ENCODE measurements at places on chromosomes 4 and X.
A peak's percentile ranks its signal among the peaks of the same experiment; 100 is the strongest.

DNA sequence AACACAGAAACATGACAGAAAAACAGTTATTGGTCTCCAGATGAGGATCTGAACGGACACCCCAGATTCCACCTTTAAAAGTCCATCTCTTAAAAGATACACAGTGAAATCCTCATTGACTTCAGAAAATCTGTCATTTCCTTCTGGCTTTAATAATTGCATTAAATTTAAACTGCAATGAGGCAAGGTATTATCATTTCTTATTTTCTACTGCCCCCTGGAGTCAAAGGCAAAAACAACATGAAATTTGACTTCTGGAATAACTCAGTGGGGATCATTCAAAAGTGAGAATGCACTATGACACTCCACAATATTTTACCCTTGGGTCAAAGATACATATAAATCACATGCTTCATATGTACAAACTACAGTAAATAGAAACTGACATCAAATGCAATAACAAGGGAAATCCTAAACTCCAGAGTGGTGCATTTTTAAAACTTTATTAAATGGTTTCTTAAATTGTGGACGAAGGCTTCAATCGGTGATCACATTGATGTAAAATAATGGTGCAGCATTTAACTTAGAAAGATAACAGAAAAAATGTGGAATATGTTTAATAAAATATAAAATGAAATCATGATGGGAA is 56.4 kb upstream of the SPANXN1 start:
- DNase-seq = no peak

DNA sequence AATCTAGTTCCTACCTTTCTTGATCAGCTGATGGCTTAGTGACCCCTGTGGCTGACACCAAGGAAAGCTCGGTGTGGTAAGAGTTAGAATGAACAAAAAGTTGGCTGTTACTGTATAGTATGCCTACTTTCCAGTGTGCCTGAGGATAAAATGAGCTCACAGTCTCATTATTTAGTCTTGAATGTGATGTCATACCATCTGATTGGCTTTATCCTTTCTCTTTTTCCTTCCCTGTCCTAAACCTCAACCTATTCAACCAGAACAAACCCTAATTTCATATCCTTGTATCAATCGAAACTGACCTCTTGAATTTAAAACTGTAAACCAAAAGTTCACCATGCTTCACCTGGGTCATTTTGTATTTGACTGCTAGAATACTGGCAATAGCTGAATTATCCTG is 156.4 kb downstream of the PPARGC1A start:
- DNase-seq = no peak

DNA sequence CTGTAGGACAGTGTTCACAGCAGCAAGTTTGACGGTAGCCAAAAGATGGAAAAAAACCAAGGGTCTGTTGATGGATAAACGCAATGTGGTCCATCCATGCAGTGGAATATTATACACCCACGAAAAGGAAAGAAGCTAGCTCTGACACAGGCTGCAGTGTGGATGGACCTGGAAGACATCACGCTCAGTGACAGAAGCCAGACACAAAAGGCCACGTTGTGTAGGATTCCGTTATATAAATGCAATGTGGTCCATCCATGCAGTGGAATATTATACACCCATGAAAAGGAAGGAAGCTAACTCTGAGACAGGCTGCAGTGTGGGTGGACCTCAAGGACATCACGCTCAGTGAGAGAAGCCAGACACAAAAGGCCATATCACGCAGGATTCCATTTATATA is 105.5 kb upstream of the SHOX start:
- no peak for DNase-seq

- DNase-seq = no peak
Observed at GRCh38 chr4:139884438-139884837, 218.8 kb downstream of the MGST2 start.

DNA sequence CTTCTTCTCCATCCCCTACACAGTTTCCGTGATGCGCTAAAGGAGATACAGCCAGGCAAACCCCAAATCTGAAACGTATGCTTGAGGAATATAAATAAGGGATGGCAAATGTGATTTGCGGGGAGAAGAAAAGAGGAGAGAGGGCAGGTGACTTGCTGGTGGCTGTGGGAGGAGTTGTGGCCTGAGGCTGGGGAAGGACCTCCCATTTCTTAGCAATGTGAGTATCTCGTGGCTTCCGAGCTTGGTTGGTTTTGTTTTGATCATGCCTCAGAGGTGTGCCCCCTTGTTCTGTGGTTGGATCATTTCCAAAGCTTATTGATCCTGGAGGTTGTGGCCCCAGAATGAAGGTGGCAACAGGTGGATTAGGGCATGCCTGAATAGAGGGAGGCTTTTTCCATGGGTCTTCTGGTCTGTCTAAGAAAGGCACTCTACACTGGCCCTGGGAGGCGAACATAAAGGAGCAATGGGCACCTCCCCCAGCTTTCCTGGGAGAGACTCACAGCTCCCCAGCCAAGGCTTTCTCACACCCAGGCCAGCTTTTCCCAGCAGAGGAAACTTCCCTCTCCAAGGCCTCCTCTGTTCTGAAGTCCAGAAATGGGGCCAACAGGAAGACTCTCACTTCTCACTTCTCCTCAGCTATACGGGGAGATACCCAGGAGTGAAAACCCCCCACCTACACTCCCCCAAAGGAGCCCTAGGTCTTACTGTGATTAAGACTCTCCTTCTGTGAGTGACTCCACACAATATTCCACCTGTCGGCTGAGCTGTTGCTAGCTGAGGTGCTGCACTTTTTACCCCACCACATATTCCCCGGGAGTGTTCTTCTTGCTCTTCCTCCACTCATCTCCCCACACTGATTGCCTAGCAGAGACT is 40.0 kb downstream of the C4orf51 start:
- no peak for DNase-seq

GRCh38 chr4:142961866-142962265 is 115.8 kb upstream of the INPP4B start:
- DNase-seq = no peak

DNA sequence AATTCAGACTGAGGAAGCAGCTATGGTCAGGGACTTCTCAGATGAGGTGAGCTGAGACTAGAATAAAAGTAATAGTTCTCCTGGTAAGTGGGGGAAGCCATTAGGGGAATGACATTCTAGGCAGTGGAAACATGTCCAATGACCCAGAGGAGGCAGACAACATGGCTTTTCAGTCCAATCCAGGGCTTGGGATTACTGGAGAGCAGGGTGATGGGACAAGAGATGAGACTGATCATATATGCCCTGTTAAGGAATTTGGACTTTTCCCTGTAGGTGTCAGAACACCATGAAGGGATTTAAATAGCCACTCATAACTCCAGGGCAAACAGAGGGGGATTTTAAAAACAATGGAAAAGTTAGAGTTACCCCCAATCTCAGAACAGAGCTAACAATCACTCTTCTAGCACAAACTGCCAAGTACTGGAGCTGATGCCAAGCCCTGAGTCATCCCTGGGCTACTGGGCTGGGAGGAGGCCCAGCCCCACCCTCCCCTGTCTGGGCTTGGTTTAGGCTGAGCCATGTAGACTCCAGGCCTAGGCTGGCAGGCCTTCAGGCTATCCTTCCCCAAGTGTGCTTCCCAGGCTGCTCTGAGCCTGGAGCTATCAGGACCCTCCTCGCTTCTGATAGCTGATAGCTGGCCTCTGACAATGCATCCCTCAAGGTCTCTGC is 22.7 kb upstream of the MSN start:
- peak; percentile 3 for DNase-seq

DNA sequence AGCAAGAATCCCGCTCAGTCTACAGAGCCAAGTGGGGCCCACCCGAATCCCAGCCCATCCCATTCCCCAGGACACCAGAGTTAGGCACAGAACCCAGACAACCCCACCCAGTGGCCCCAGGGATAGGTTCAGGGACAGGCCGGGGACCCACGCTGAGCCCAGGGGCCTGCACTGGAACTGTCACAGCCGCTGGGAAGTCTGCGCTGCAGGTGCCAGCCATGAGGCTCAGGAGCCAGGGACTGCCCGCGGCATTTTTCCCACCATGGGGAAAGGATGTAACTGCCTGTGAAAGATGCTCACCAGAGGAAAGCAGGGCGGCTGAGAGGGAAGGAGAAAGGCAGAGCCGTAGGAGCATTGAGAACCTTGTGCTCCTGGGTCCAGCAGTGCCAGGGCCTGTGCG is 12.0 kb downstream of the EVC2 start:
- no peak for DNase-seq

GRCh38 chrX:13479452-13479813 is 90.0 kb upstream of the EGFL6 start:
- DNase-seq = no peak

GRCh38 chrX:27445438-27445837 is 17.7 kb downstream of the PPP4R3C start:
- no peak for DNase-seq

- DNase-seq = no peak
Observed at GRCh38 chr4:38703635-38704034, 39.6 kb downstream of the KLF3 start.

DNA sequence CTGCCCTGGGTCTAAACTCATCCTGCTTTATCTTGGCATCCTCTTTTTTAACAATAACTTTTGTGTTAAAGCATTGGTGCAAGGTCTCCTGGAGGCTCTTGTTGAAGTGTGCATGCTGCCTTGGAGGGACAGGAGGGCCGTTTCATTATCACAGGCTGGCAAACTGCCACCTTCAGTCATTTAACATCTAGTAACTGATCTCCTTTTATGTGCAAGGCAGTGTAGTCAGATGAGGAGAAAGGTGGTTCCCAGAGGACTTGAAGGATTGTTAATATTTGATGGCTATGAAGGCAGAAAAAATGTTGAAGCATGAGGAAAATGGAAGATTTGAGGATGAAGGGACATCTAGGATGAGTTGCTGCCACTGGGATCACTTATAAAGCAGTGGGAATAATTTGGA is 439.4 kb downstream of the RAPGEF2 start:
- no peak for DNase-seq

- no peak for DNase-seq
Observed at GRCh38 chr4:61996943-61997342, 796.8 kb downstream of the ADGRL3 start.

DNA sequence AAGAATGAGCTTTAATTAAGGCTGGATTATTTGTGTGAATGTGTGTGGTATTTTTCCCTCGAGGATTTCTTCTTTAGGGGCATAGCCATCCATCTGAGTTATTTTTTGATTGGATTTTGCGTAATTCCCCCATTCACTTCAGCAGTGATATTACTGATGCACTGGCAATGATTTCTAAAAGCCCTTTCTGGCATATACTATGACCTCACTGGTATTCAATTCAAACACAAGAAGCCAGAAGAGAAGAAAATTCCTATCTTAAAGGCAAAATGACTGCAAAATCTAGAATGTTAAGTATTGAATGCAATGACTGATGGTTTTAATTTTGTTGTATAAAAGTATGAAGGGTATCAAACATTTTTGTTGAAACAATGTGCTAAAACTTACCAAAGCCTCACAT is 71.1 kb upstream of the DDIT4L start:
- DNase-seq = no peak

GRCh38 chrX:1582686-1583437 is 8.5 kb upstream of the AKAP17A start:
- DNase-seq = no peak

GRCh38 chrX:114650351-114650750 is 66.5 kb downstream of the HTR2C start:
- no peak for DNase-seq

- no peak for DNase-seq
Observed at GRCh38 chrX:47164420-47164819, 19.4 kb downstream of the RBM10 start.

GRCh38 chrX:14291666-14292500 is 237.5 kb upstream of the GLRA2 start:
- no peak for DNase-seq

DNA sequence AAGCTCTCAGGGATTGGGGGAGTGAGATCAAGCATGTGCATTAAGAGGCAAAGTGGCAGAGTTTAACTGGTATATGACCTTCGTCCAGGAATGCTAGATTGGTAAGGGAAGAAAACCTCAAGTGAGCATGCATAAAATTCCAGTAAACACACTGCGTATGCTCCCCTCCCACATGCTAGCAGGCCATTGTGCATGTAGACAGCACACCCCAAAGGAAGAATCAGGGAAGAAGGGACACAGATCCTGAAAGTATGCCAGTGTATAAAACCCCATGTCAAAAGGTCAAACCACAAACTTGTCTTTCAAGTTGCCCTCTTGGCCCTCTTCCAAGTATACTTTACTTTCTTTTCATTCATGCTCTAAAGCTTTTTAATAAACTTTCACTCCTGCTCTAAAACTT is 405.2 kb upstream of the CNKSR2 start:
- no peak for DNase-seq

DNA sequence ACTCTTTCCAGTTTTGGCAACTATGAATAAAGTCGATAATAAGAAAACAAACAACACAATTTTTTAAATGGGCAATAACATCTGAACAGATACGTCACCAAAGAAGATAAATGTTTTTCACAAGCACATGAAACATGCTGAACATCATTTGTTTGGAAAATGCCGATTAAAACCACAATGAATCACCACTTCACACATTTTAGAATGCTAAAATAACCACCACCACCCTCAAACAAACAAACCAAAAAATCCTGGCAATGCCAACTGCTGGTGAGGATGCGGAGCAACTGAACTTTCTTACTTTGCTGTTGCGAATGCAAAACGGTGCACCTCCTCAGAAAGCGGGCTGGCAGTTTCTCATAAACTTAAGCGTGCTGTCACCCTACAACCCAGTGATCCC is 115.9 kb downstream of the NSUN7 start:
- DNase-seq = no peak

DNA sequence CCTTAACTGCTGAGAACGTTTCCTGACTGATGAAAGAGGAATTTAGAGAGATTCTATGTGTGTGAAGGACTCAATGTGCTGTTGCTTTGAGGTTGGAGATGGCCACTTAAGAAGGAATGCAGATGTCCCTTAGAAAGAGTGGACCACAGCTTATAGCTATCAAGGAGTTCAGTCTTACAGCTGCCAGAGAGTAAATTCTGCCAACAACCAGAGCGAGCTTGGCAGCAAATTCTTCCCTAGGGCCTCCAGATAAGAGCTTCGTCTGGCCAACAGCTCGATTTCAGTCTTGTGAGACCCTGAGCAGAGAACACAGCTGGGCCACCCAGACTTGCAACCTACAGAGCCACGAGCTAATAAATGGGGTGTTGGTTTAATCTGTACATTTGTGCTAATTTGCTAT is 21.8 kb downstream of the MID1 start:
- DNase-seq = no peak
